ENCODE measurements at places on chromosomes 11 and 22.

- peak; percentile 6 for DNase-seq
Observed at GRCh38 chr22:34851918-34852662, 213.9 kb upstream of the ISX start.

- DNase-seq: peak; percentile 66
Observed at GRCh38 chr22:22953791-22954190, 66.2 kb downstream of the IGLL5 start.

- DNase-seq: no peak
Observed at GRCh38 chr11:130156108-130157022, 3.2 kb upstream of the ST14 start.

GRCh38 chr11:132430429-132431062 is 1060.1 kb downstream of the NTM start:
- DNase-seq: peak; percentile 48

- DNase-seq: no peak
Observed at GRCh38 chr11:82969811-82970210, 68.3 kb downstream of the DDIAS start.

DNA sequence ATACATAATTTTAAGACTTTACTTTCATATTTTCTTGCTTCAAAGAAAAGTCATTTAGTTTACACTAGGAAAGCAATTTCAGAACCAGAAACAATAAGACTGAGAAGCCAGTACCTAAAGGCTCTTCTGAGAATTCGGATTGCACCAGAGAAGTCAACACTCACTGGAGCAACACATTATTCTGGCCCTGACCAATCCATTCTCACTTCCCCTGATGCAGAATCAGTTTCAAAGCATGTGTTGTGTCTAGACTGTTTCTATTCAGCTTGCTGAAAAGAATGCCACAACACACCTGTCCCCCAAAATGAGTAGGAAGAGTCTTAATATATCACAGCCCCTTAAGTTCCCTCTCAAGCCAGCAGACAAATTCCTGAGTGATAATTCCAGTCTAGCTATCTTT is 1074.3 kb upstream of the TENM4 start:
- no peak for DNase-seq
